Eye (tissue), 1 donor: ENCODE measurements at places on chromosomes 4 and X.

DNA sequence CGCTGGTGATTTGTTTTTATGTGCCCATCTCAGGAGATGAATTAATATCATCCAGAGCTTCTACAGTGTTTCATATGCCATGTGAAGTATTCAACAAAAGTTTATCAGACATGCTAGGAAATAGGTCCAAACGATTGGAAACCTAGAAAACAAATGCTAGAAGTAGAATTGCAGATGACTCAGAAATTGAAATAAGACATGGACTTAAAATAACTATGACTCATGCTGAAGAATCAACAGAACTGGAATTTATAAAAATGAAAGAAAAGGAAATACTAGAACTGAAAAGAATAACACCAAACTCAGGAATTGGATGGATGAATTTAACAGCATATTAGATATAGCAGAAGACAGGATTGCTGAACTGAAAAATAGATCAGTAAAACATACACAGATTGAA, 172.7 kb upstream of the GIMD1 start:
- no peak for DNase-seq

GRCh38 chr4:118282692-118283091, 70.1 kb downstream of the PRSS12 start:
- DNase-seq = peak; percentile 10

- DNase-seq = no peak
Observed at GRCh38 chr4:167989815-167990214, 102.5 kb upstream of the ANXA10 start.

DNA sequence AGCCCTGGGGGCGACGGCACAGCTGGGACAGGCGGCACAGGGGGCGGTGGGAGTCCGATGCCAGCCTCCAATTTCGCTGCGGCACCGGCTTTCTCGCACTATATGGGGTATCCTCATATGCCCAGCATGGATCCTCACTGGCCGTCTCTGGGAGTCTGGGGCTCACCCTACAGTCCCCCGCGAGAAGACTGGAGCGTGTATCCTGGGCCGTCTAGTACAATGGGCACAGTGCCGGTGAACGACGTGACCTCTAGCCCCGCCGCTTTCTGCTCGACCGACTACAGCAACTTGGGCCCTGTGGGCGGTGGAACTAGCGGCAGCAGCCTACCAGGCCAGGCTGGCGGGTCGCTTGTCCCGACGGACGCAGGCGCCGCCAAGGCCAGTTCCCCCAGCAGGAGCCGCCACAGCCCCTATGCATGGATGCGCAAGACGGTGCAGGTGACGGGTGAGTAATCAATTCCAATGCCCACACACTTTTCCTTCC, 500 bp downstream of the CDX4 start:
- DNase-seq = peak; percentile 45

GRCh38 chrX:30364229-30364628, 55.0 kb upstream of the NR0B1 start:
- no peak for DNase-seq

GRCh38 chr4:100945789-100946188, 401.5 kb downstream of the PPP3CA start:
- no peak for DNase-seq

DNA sequence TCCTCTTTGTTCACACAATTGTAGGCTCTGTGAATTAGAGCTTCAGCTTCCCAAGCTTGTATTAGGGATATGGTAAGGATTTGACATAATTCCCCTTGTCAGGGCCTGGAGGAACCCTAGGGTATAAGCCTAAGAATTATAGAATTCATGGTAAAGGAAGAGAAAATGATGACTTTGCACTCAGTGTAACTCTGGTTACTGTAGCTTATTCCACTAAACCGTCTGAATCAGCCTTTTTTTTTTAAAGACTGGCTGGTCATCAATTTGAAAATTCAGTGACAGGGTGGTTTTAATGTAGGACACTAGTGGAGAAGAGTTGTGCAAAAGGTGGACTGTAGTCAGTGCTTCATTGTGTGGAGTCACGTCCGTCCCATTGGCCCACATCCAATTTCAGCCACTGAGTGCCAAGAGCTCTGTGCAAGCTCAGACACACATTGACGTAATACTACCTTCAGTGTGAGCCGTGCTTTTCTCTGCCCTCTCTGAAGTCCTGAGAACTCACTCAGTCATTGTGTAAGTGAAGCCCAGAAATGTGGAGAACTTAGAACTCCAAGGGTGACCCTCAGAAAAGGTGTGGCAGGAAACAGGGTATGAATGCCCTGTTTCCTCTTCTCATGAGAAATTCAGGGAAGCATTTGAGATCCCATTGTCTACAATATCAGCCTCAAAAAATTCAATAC, 449.8 kb downstream of the C4orf33 start:
- peak; percentile 6 for DNase-seq

GRCh38 chrX:119055687-119056086, 17.1 kb upstream of the CT47C1 start:
- DNase-seq = peak; percentile 51

- DNase-seq = peak; percentile 40
Observed at GRCh38 chrX:138692591-138692990, 18.9 kb downstream of the FGF13 start.

DNA sequence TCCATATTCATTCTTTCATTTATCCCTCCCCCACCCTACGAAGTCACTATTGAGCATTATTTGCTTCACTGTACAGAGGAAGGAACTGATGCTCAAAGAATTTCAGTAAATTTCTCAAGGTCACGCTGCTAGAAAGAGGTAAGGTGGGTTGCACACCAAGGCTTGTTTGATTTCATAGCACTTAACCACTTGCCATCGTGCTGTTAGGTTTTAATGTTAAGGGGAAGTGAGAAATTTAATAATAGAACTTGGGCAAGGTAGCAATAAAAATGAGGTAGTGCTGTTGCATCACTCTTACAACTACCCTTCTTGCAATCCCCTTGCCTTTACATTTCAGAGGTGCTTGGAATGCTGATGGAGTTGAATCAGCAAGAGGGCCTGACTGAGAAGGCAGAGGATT, 343.1 kb downstream of the MID1IP1 start:
- DNase-seq = no peak

DNA sequence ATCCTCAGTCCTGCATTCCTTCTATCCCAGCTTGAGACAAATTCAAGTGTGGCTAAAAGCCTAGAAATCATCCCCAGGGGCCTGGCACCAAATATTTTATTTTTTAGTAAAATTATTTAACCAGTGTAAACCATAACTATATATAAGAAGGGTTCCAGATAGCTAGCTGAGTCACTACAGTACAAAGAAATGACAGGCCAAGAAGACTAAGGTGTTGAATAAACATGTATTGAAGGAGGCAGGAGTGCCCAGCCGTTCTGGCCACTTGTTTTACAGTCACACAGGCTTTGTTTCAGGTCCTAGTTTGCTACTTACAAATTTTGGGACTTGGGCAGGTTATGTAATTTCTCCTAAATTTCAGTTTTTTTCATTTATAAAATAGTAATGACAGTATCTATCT, 225.9 kb upstream of the PITX2 start:
- no peak for DNase-seq

DNA sequence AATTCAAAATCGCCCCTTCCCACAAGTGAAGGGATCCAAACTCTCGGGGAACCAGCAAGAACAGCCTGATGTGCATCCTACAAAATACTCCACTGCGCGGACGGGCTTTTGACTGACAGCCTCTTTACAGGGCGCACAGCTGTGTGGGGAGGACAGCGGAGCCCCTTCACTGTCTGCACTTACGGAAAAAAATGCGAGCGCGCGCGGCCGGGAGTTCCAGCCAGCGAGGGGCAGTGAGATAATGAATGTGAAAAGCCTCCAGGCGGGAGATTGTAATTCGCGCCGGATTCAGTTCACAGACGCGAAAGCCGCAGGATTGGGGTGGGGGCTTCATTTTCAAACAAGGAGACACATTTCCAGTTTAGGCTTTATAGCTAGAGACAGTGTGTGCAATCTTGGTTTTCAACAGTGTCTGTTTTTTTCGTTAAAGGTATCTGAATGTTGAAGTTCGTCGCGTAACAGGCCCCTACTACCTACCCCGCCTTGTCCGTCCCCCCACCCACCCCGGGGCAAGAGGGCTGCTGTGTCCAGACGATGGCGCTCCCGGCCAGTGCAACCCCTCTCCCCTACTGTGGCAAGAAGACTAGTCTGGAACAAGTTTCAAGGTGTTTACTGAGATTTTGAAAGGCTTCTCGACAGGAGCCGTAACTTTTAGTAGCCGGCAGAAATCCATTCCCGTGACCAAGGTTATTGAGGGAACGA, 1.7 kb upstream of the GPR50 start:
- DNase-seq = peak; percentile 62

GRCh38 chr4:85084371-85085094, 118.0 kb upstream of the WDFY3 start:
- peak; percentile 89 for DNase-seq

- no peak for DNase-seq
Observed at GRCh38 chrX:100931218-100931924, 2.7 kb upstream of the XKRX start.

DNA sequence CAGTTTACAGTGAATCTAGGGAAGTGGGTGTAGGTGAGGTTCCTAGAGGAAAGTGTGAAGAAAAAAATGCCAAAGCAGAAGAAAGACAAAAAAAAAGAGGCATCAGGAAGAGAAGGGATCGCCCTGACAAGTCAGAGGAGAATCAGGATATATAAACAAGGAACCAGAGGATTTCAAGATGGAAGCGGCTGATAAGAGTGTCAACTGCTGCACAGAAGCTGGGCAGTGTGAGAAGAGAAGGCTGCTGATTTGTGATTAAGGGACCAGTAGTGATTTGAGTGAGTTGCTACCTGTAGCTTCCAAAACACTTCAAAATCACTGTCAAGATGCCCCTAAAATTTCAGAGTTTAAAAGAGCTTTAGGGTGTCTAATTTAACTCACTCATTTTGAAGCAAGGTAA, 258.2 kb downstream of the PPP3CA start:
- DNase-seq = no peak

DNA sequence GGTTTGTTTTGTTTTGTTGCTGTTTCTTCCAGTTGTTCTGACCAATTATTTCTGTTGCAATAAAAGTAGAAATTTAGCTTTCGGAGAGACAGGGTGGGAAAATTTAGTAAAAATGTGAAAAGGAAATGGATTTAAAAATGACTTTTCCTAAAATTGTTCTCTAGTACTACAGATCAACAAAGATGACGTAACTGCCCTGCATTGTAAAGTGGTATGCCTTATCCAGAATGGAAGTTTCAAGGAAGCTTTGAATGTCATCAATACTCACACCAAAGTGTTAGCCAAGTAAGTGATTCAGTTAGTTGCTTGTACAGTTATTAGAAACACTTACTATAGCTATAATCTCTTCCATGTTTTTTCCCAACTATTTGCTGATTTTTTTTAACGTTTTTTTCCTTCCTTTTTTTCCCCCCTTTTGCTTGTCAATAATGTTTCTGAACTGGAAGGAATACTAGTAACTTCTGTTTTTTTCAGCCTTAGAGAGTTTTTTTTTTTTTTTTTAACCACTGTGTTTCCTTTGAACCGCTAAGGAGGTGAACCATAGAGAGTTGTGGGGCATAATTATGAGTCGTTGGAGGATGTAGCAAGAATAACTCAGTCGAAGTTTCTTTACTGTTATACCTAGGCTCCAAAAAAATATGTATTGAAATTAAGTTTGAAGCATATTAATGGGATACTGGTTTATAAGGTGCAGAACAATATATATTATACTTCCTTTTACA, 2.2 kb downstream of the SRP72 start:
- DNase-seq = no peak

GRCh38 chr4:155639704-155640523, 26.7 kb upstream of the GUCY1A1 start:
- no peak for DNase-seq

- no peak for DNase-seq
Observed at GRCh38 chrX:21412029-21412428, 37.8 kb downstream of the CNKSR2 start.
